ENCODE measurements at places on chromosomes 13 and 19. TPM values are rescaled to one million over a fixed set of nuclear protein-coding genes. Genes with fewer than 3 reads are reported as not detected.

ZNF208 gene
- not detected for polyA plus RNA-seq

PRTN3 gene
- 0.41 TPM for polyA plus RNA-seq

ZNF382 gene
- polyA plus RNA-seq, result not detected

KLHL1 gene
- polyA plus RNA-seq, result 0.04 TPM

ZNF541 gene
- polyA plus RNA-seq, result 0.30 TPM

ZNF667 gene
- polyA plus RNA-seq, result 9.5 TPM

LILRA5 gene
- polyA plus RNA-seq, result 2.7 TPM

C1QTNF9 gene
- polyA plus RNA-seq, result 0.15 TPM

Measured in small intestine (tissue), 16 donors.